ENCODE measurements at places on chromosomes 1 and 21.

DNA sequence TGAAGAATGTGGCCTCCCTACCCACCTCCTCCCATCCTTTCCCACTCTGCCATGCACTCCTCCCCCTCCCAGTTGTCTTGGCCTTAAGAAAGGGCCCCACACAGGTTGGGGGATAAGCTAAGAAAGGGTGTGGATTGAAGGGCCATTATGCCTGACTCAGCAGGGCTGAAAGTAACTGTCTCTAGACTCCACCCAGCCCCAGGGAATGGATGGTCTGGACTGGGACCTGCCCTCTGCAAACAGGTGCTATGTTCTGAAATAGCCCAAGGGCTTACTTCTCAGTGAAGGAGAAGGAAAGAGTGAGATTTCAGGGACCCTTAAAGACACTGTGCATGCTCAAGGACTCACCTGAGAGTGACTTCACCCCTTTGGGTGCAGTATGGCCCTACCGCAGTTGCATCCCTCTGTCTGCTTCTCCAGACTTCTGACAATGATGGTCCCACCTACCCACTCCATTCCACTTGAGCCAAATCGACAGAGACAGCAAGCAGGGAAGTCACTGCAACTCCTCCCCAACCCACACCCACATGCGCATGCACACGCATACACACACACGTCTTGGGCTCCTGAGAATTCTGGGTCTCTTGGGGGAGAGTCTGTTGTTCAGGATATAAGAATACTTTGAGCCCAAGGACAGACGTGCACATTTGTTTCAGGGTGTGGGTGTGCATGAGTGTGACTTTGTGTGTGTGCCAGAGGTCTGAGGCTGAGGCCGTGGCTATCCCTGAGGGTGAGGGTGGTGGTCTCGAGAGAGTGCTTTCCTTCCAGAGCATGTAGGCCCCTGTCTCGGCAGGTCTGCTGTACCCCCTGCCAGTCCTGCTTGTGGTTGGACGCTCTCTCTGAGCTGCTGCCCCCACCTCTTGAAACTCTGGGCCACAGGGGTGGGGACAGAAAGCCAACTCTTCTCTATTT lies 231.9 kb downstream of the PTPRU start:
- no peak for DNase-seq

- no peak for DNase-seq
Observed at GRCh38 chr1:42184616-42185015, 20.1 kb upstream of the GUCA2A start.

- DNase-seq, result no peak
Observed at GRCh38 chr21:28642891-28643290, 349.8 kb downstream of the LTN1 start.

GRCh38 chr1:225280563-225280962 lies 147.3 kb downstream of the LBR start:
- DNase-seq, result no peak

DNA sequence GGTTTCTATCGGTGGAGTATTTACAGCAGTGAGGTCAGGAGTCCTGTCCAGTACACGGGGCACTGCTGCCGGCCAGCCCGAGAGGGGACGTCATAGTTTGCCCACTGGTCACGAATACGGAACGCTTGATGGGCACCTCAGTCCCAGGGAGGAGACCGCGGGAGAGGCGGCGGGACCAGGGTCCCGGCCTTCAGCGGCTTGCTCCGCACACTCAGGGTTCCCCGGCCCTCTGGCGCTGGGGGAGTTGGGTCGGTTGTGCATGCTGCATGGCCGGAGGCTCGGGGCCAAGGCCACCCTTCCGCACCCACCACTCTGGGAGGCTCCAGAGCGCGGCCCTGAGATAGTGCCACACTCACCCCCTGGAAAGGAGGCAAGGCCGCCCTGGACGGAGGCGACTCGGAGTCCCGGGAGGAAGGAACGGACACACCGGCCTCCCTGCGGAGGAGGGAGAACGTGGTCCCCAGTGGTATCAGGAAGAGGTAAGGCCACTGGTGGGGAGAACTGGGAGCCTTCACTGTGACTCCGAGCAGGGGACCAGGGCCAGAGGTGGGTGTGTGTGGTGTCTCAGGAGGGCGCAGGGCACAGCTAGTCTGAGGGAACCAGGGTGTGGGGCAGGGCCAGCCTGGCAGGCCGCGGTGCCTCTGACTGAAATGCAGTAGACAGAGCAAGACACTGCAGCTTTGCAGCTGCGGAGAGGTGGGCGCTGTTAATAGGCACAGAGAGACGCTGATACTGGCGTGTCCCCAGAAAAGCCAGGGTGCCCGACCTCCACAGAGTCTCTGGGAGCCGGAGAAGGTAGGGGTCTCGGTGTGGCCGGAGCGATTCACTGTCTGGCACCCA lies 28.6 kb upstream of the PRSS38 start:
- DNase-seq, result no peak

DNA sequence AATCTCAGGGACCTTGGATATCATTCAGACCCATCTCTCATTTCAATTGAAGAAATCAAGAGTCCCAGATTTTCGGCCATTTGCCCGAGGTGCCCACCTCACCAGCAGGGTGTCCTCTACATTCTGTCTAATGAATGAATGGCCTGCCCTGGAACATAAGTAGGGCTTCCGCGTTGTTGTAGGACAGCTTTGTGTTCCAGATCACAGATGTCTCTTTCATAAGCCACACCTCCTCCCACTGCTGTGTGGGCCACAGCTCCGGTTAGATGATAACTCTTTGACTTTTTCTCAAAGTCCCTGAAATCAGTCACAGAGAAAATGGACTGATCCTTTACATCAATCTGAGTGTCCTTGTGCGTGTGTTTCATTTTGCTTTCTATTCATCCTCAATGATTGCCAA lies 144.4 kb downstream of the RGS7 start:
- no peak for DNase-seq

- no peak for DNase-seq
Observed at GRCh38 chr1:180489976-180490375, 12.4 kb downstream of the ACBD6 start.
